ENCODE measurements at places on chromosomes 2 and 18.

DNA sequence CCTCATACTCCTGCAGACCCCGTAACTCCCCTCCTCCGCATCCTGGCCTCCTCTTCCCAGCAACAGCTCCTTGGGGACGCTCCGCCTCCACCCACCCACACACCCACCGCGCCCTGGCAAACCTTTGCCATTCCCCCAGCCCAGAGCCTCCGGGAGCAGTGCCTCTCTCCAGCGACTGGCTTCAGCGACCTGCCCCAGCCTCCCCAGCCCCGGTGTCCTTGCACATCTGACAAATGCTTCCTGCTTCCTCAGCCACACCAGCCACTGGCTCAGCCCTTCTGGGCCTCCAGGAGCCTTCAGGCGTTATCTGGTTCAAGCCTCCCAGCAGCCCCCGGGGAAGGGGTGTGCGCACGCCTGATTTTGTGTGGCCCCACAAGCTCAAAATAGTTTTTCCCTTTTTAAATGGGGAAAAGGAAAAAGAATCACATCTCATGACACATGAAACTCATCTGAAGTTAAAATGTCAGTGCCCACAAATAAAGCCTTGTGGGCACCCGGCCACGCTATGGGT, 14.2 kb downstream of the ESPNL start:
- no peak for DNase-seq

GRCh38 chr2:127371037-127371436, 16.7 kb downstream of the MAP3K2 start:
- DNase-seq = no peak

- no peak for DNase-seq
Observed at GRCh38 chr18:49613641-49614151, 51.8 kb downstream of the LIPG start.

DNA sequence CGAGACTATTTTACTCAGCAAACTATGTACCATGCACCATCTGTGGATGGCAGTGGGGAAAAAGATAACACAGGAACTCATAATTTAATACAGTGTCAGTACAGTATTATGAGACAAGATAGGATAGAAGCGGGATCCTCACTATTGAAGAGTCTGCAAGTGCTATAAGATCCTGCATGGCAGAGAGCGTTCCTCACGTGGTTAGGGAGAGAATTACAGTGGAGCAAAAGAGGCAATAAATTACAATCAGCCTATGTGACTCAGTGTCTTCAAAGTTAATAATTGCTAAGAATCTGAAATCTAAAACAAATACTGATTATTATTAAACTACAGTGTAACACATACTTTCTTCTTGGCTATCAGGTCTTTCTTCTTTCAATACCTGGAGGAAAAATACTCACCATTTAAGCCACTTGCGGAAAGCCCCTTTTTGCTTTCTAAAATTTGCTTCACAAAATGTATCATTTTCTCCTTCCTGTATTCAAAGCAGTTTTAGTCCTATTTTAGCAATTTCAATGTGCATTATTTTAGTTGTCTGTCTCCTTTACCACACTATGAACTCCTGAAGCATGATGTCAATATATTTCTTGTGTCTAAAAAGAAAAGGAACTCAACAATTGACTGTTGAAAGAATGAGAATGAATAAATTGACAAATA, 342.9 kb downstream of the SPAG16 start:
- DNase-seq = no peak

DNA sequence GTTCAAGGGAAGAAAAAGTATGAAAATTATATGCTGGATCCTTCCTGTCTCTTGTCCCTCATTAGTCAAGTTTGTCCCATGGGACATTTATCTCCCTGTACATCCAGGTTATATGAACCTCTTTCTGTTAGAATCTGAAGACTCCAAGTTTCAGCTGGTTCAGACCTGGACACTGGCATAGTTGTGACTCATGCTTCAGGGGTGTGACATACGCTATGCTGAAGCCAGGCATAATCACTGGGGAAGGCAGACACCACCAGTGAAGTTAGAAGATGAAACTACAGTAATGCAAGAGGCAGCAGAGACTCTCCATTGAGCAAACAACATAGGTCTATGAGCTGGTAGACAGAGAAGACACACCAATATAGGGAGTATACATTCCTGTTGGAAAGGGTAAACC, 269.7 kb upstream of the SLC8A1 start:
- DNase-seq = peak; percentile 20

GRCh38 chr2:199679883-199680282, 171.1 kb downstream of the FTCDNL1 start:
- DNase-seq = no peak

GRCh38 chr2:201172279-201172678, 10.7 kb upstream of the CASP10 start:
- DNase-seq = no peak

DNA sequence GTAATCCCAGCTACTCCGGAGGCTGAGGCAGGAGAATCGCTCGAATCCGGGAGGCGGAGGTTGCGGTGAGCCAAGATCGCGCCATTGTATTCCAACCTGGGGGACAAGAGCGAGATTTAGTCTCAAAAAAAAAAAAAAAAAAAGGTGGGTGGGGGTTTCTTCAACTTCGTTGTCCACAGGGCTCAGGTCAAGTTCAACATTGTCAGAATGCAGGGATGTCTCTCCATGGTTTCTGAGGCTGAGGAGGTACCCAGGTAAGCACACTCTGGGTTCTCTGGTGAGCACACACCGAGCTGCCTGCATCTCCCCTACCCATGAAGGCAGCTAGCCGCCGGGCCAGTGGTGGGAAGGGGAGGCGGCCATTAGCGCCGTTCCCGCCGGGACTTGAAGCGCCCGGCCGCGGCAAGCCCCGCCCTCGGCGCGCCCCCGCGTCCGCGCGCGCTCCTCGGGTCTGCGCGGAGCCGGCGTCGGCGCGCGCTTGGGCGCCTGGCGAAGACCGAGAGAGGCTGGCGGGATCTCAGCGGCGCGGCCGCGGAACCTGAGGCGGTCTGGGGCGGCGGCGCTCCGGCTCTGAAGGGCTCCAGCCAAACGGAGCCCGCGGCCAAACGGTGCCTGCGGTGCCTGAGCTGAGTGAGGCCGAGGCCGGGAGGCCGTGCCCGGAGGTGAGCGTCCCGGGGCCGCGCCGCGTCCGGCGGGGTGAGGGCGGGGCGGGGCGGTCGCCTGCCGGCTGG, at the start of gene UBXN2A:
Gene UBXN2A (plus strand): TSS at position 477 of the 731 bp plus-strand sequence. CDS start 17,852 bp downstream, outside the sequence.
- DNase-seq = peak; percentile 78

DNA sequence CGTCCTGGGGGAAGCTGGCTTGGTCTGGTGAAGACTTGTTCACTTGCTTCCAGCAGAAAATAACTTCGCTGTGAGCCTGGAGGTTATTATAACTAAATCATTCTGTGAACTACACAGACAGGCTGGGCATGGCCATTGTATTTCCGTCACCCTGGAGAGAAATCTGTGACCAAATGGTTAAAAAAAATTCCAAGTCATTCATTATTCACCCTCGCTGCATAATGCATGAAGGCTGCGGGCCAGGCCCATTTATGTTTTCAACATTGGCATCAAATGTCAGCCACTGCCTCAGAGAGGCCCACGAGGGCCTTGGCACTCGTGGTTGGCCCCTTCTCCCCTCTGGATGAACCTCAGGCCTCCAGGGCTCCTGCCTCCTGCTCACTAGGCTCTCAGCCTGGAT, 57.7 kb downstream of the RRM2 start:
- DNase-seq = no peak

DNA sequence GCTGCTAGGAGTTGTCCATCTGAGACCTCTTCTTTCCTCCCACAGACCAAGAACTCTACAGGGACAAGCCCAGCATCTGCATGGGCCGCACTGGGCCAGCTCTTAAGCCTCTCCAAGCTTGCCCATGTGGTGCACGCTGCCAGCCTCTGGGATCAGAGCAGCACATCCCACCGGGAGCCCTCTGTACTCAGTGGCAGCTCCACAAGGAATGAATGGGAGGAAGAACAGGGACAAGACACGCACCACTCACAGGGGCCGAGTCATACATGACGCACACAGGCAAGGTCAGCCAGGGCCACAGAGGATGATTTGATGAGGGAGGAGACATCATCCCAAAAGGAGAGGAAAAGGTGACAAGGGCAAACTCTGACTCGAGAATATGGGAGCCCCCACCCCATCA, 268.3 kb downstream of the KLHL29 start:
- DNase-seq = no peak

- no peak for DNase-seq
Observed at GRCh38 chr2:28544405-28544921, 48.6 kb downstream of the PLB1 start.

DNA sequence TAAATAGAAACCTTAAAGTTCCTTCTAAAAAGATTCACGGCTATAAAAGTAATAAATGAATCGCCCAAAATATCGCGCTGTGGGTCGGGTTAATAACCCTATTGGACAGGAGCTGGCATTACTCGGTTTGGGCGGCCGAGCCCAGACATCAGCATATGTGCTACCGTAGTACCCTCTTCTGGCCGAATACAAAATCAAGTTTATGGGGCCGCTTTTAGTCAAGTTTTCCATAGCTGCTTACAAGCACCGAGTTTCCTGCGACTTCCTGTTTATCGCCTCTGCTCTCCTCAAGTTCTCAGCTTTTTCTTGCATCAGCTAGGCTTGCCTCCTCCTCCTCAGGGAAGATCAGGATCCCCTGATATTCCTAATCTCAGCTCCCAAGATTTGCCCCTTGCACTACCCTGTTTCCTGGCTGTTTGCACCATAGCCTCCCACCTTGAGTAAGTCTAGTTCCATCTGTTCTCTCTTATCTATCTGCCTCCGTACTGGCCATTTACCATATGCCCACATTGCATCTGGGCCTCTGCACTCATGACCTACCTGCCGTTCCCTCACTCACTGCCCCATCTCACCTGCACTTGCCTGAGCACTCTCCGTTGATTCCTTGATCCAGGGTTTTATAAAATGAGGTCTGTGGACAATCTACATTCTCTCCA, 56.1 kb downstream of the SLC35F5 start:
- DNase-seq = no peak

- DNase-seq = peak; percentile 69
Observed at GRCh38 chr2:237731663-237732062, 66.9 kb upstream of the RBM44 start.

GRCh38 chr2:126781206-126781605, 117.5 kb upstream of the TEX51 start:
- DNase-seq = no peak

GRCh38 chr2:165002638-165003037, 47.3 kb upstream of the SLC38A11 start:
- no peak for DNase-seq

- peak; percentile 74 for DNase-seq
Observed at GRCh38 chr18:3447068-3447894, 2.7 kb upstream of the TGIF1 start.

GRCh38 chr18:911486-911885, 6.8 kb downstream of the ADCYAP1 start:
- DNase-seq = no peak

- peak; percentile 27 for DNase-seq
Observed at GRCh38 chr2:135851858-135852257, 14.9 kb upstream of the LCT start.

- DNase-seq = peak; percentile 49
Observed at GRCh38 chr2:188369365-188369764, 77.7 kb downstream of the GULP1 start.

DNA sequence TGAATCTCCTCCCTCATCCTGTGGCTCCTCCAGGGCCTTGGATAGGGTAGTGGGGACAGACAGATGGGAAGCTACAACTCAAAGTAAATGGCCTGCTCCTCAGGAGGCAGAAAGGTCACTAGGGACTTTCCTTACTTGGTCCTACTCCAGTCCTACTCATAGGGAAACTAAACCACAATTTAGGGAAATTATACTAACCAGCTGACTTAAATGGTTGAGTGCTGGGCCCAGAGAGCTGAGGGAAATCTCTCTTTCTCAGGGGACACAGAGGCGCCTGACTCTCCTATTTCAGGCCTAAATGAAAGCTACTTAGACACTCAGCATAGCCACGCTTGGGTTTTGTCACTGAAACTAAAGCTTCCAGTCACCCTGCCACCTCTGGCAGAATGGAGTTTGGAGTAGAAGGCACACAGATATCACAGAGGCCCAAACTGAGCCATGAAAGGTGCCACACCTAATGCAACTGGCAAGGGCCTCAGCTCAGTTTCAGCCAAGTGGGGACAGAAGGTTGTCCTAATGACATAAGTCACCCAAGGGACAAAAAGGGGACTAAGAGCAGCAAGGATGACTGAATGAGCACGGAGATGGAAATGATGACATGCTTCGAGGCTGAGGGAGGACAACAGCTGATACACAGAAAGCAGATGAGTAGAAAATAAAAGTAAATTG, 24.0 kb downstream of the CERKL start:
- DNase-seq = no peak

DNA sequence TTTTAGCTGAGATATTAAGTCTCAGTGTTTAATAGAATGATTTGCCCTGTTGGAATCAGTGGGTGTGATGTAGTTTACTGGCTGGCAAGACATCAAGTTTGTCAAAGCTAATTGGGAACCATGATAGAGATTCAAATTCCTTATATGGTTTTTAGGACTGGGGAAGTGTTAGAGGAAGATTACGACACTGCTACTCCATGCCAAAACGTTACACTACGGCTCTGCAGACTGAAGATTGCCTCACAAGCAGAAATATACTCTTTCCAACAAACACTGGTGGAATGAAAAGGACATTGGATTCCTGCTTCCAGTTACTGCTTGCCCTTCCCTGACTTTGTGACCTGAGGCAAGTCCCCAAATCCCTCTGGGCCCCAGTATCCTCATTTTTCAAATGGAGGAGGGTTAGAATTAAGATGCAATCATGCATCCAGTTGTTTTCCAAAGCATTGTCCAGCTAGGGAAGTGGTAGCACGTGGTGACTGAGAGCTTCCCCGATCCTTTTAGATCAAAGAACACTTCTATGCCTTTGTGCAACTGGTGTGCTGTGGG, 147.6 kb downstream of the CDC42EP3 start:
- peak; percentile 77 for DNase-seq

DNA sequence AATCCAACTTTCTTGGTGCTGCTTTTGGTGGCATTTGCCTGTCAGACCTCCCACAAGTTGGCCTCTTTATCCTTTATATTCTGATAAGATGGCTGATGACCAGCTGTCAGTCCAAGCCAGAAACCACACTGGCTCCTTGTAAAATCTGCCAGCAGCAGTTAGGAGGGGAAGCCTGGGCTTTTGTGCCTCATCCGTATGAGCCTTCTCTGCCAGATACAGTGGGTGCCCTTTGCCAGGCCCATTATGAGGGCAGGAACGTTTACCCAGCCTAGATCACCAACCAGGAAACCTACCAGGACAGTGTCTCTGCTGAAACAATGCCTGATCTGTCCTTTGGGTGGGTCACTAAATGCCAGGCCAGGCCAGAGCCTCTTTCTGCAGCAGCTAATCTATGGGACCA, 202.9 kb upstream of the SP5 start:
- DNase-seq = no peak

- peak; percentile 17 for DNase-seq
Observed at GRCh38 chr2:8525582-8526402, 156.1 kb upstream of the ID2 start.

Measured in fibroblast of upper back skin (primary cell).